Tibial artery (tissue), 4 donors: ENCODE measurements at places on chromosomes 7 and 10.
A peak's percentile ranks its signal among the peaks of the same experiment; 100 is the strongest.

DNA sequence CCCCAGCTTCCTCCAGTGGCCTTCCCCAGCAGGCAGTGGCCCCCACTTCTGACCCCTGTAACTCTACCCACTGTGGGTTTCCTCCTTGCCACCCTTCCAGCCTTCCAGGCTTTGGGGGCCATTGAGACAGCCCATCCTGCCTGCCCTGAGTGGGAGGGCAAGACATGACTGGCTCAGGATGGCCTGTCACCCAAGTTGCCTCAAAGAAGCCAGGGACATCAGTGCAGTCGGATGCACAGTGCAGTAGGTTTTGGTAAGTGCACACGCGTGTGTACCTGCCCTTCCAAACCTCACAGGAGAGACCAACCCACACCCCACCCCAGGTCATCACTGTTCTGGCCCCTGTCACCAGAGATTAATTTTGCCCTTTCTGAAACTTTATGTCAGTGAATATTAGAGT, 22.7 kb downstream of the ZMIZ2 start:
- no peak for DNase-seq

DNA sequence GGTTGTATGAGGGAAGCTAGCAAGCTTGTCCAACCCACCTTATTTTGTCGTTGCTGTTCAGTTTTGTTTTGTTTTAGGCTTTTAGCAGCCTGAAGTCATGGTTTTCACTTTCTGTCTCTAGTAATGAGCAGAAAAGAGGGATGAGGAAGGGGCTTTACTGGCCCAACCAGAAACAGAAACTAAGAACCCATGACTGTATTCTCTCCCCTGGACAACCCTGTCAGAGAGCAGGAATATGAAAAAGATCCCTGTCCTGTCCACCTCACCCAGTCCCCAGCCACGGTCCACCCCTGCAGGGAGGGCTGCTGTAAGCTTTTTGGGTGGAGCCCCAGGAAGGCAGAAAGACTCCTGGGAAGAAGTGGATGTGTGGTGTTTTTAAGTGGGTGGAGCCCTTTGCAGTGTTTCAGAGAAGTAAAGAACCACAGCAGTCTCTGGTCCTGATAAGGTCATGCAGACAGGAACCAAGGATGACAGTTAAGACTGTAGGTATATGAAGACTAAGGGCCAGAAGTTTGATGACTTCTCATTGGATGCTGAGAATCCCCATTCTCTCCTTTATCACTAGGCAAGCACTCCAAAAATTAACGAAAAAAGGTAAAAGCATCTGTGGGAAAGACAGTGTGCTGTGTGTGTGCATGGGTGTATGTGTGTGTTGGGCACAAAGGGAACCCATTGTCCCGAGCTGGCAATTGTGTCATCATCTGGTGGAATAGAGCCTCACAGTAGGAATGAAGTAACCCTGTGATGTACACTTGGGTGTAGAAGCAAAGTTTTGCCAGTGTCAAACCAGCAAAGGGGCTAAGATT, 13.8 kb downstream of the MRPL32 start:
- DNase-seq = no peak

DNA sequence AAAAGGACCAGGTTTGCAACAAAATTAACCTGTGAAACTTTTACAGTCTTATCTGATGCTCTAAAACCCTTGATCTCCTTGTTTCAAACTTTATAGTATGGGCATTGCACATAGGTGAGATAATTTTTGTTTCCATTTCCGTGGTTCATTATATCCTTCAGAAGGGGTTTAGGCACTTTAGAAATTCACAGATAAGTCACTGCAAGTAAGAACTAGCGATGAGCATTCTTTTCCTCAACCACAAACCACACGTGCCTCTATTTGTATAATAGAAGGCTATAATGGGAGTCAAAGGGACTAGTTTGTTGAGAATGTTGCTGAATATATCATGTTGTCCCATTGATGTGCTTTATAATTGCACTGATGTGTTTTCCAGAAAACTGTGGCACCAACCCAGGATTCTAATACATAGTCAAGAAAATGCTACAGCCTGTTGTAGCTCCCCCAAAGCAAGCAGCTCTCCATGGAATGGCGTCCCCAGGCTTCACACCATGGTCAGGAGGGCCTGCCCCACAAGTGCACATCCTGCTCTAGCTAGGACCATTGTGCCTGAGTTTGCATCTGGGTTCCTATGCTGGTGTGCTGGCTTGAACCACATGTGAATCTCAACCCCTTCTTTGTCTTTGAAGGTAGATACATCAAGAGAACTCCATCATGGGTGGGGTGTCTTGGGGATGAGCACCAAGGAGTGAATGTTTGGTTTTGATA, 14.0 kb upstream of the ATXN7L1 start:
- DNase-seq = no peak

- no peak for DNase-seq
Measured at GRCh38 chr10:119680050-119680449, 28.9 kb downstream of the BAG3 start.

DNA sequence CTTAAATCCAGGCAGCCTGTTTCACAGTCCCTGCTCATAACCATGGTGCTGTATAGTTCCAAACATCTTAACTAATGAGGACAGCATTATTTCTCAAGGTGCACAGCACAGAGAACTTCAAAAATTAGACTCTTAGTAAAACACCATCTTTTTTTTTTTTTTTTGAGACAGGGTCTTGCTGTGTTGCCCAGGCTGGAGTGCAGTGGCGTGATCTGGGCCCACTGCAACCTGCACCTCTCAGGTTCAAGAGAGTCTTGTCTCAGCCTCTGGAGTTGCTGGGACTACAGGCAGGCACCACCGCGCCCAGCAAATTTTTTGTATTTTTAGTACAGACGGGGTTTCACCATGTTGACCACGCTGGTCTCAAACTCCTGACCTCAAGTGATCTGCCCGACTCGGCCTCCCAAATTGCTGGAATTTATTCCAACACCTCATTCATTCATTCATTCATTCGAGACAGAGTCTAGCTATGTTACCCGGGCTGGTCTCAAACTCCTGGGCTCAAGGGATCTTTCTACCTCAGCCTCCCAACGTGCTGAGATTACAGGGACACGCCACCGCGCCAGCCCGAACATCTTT, 507 bp upstream of the TMEM254 start:
- no peak for DNase-seq

GRCh38 chr10:14904316-14904732, 25.7 kb downstream of the SUV39H2 start:
- DNase-seq = no peak

GRCh38 chr10:73044378-73045285, 52.0 kb downstream of the P4HA1 start:
- no peak for DNase-seq

DNA sequence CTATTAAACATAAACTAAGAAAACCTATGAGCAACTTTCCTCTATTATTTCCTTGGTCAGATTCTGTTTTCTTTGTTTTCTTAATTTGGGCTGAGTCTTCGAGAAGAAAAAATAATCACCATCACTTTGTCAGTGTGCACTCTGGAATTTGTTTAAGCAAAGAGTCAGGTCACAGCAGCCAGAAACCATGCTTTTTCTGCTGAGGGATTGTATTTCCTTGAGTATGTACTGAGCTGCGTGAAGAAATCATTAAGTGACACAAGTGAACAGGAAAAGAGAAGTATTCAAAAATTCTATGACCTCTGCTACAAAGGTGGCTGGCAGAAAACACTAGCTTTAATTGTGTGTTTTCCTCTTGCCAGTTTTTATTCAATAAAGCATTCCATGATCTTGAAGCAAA, 249.6 kb downstream of the VTI1A start:
- DNase-seq = no peak

- no peak for DNase-seq
Measured at GRCh38 chr10:119341459-119342301, 134.3 kb downstream of the GRK5 start.

DNA sequence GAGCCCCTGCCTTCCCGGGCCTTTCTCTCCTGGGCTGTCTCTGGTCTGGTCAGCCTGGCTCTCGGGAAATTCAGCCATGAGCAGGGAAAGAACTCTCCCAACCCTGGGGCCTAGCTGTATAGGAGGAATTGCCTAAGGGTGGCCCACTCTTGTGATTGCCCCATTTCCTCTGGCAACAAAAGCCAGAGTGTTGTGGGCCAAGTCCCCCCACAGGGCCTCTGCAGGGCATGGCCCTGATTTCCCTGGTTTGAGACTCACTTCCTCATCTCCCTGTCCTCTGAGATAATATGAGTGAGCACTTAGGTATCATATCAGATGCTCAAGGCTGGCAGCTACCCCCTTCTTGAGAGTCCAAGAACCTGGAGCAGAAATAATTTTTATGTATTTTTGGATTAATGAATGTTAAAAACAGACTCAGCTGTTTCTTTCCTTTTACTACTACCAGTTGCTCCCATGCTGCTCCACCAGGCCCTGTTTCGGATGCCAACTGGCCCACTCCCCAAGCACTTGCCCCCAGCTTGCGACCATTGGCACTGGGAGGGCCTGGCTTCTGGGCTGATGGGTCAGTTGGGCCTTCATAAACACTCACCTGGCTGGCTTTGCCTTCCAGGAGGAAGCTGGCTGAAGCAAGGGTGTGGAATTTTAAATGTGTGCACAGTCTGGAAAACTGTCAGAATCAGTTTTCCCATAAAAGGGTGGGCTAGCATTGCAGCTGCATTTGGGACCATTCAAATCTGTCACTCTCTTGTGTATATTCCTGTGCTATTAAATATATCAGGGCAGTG, 11.4 kb downstream of the IRF5 start:
- DNase-seq = no peak

DNA sequence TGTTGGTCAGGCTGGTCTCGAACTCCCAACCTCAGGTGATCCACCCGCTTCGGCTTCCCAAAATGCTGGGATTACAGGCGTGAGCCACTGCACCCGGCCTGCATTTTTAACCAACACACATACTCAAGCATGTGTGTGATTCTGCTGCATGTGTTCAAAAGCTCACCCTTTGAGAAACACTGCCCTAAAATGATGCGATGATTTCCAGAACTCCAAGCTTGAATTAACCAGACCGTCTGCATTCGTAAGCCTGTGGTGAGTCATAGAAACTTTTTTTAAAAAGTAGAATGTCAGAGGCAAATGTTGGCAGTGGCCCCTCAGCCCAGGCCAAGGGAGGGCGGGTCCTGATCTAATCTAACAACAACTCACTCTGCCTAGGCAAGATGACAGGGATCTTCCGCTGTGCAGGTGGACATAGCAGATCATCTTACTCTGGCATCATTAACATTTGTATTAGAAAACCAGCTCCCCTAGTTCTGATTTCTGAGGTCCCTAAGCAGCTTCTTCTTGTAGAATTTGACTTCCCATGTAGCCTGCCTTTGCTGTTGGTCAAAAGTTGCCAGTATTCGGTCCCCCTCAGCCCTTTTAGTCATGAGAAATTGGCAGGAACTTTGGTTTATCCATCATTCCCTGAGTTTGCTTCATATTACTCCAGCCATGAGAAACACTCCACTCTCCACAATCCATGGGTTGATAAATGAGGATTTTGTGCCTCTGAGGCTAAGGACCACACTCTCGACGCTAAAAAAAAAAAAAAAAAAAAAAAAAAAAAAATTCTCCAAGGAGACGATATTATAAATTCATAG, 190.4 kb downstream of the SKIDA1 start:
- peak; percentile 67 for DNase-seq

GRCh38 chr7:144650439-144650838, 185.4 kb downstream of the TPK1 start:
- no peak for DNase-seq

- DNase-seq = no peak
Measured at GRCh38 chr10:58925381-58925780, 251.1 kb upstream of the PHYHIPL start.

DNA sequence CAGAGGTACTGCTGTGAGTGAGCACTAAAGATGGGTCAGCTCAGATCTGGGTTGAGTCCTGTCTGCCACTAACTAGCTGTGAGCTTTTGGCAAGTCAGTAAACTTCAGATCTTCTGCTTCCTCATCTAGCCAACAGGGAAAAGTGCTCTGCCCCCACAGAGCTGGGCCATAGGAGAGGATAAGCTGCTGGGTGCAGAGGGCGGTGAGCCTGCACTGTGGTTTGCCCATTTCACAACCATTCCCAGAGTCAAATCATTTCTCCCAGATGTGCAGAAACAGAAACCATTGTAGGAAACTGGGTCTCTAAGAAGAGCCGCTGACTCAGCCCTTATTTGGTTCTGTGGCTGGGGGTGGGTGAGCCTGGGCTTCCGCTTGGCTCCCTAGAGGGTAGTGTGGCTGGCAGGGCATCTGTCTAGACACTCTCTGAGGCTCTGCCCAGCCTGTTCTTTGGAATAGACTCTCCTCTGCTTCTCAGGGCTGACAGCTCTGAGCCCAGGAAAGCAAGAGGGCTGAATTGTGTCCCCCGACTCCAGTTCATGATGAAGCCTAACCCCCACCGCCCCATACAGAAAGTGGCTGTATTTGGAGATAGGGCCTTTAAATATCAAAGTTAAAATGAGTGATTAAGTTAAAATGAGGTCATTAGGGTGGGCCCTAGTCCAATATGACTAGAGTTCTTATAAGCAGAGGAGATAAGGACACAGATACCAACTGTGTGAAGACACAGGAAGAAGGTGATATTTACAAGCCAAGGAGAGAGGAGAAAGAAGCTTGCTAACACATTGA, 29.5 kb upstream of the ARHGAP22 start:
- DNase-seq = peak; percentile 86

- DNase-seq = no peak
Measured at GRCh38 chr7:11082552-11083213, 109.0 kb downstream of the PHF14 start.

- DNase-seq = no peak
Measured at GRCh38 chr10:49761201-49761788, 828 bp downstream of the OGDHL start.

DNA sequence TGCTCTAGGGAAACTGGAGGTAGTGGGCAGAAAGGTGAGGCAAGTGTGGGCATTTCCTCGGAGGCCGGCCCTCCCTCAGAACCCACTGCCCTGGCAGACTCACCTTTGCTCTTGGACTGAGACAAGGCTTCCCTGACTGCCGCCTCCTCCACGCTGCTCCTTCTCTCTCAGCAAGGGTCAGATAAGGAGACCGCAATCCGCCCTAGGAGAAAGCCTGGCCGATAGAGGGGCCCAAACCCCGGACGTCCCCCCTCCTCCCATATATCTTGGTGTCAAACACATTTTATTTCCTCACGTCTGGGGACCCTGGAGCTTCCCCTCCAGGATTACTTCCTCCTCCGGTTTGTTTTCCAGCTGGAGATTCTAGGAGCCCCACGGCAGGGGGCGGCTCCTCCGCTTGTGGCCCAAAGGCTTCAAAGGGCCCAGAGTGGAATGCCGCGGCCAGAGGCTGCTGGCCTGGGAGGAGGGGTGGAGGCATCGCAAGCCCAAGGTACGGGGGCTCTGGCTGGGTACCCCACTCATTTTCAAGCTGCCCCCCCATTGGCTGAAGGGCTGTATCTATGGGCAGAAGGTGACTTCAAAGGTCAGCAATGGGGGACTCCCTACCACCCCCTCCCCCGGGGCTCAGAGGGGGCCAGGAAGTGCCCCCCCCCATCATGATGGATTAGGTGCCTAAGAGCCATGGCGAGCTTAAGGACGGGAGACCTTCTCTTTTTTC, 31.7 kb upstream of the LBX1 start:
- DNase-seq = no peak
